HFFc6 (cell line): ENCODE measurements at places on chromosomes 2 and 18.

DNA sequence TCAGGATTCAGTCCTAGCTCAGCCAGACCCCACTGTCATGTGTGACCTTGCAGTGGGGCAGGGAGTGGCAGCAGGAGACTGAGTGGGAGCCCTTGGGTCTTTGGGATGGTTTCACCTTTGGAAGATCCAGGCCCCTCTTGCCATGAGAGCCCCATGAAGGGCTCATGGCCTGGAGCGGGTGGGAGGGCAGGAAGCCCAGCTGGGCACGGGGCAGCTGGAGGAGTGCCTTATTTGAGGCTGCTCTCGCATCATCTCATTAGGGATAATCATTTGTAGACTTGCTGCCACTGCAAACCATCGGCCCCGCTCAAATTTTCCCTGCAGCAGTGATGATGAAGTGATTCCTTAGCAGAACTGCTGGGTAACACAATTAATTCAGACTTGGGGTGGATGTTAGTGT is 73.9 kb downstream of the TGOLN2 start:
- H3K4me3 ChIP-seq = no peak overlapping the region
- DNase-seq = no peak
- H3K36me3 ChIP-seq = no peaks in the 10 kb centered on the region

- H3K4me1 ChIP-seq = peaks cover 29% of the 10 kb centered on the region
- H3K27me3 ChIP-seq = peaks cover 10% of the 10 kb centered on the region
- H3K36me3 ChIP-seq = no peaks in the 10 kb centered on the region
- no peak overlapping the region for H3K27ac ChIP-seq
- H3K4me3 ChIP-seq = no peak overlapping the region
Measured at GRCh38 chr2:66582987-66583880, 148.3 kb downstream of the MEIS1 start.

DNA sequence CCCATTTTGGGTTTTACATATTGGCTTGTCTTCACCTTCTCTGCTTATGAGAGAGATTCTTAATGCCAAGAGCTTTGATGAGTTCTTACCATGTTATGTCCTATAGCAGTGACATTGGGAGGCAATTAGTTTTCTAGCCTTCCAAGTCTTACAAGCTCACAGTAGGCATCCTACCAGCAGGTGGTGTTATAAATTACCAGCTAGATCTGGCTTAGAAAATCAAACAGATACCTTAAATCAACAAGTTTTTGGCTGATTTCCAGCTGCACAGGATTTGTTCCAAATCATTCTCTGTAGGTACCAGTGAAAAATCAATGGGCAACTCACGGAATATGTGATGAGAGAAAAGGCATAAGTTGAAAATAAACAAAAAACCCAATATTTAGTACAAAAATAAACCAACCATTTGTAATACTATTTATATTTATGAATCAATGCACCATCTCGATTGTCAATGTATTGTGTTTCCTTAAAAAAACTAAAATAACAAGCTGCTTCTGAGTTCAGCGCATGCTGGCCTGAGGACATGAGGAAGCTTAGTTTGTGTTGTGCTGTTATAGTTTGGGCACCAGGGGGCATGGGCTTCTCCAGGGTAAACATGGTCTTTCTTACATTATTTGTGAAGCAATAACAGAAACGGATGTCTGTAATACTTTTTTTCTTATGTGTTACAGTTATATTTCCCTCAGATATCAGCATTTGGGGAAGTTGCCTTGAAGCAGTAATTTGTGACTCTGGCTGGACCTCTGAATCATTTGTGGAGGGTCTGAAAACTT is 34.1 kb upstream of the NXPH2 start:
- no peaks in the 10 kb centered on the region for H3K36me3 ChIP-seq
- H3K27ac ChIP-seq = no peak overlapping the region
- 0 out of 2 replicates have a peak, but pooled peaks cover 2% of the 10 kb centered on the region for H3K27me3 ChIP-seq

- H3K27me3 ChIP-seq = no peaks in the 10 kb centered on the region; the same call in 1 of the 2 replicates
- no peaks in the 10 kb centered on the region for H3K4me1 ChIP-seq
- H3K36me3 ChIP-seq = no peaks in the 10 kb centered on the region
- H3K4me3 ChIP-seq = no peak overlapping the region
- no peak for DNase-seq
- H3K27ac ChIP-seq = no peak overlapping the region
Measured at GRCh38 chr2:83394134-83394904, 1064.8 kb downstream of the SUCLG1 start.

- no peak overlapping the region for H3K4me3 ChIP-seq
- H3K27me3 ChIP-seq = no peaks in the 10 kb centered on the region
- H3K27ac ChIP-seq = no peak overlapping the region
- H3K4me1 ChIP-seq = no peaks in the 10 kb centered on the region
Measured at GRCh38 chr2:15076668-15077067, 444.2 kb downstream of the LRATD1 start.

DNA sequence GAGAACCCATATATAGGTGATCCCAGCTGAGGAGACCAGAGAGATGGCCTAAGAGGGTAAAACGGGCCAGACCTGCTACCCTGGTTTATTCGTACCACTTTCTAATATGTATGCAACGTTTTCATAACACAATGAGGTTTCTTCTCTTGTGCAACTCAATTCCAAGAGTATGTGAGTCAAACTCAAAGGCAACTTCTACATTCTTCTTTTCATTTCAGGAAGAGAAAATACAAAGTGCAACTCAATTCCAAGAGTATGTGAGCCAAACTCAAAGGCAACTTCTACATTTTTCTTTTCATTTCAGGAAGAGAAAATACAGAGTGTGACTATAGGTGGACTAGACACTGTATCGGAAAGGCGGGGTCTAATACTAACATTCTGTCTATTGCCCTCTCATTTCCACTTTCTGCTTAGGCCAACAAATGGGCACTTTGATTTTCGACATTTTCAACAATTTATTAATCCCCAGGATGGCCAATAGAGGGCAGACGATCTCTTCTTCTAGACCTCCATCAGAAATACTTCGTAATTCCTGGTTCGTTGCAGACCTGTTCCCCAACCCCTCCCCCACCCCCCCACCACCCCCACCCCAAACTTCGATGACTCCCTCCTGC is 3.7 kb upstream of the CRIM1 start:
- H3K27ac ChIP-seq = peak overlapping the region; percentile 5; the same call in 1 of the 2 replicates
- peaks cover 2% of the 10 kb centered on the region for H3K27me3 ChIP-seq
- peaks cover 54% of the 10 kb centered on the region for H3K4me1 ChIP-seq
- H3K4me3 ChIP-seq = no peak overlapping the region

DNA sequence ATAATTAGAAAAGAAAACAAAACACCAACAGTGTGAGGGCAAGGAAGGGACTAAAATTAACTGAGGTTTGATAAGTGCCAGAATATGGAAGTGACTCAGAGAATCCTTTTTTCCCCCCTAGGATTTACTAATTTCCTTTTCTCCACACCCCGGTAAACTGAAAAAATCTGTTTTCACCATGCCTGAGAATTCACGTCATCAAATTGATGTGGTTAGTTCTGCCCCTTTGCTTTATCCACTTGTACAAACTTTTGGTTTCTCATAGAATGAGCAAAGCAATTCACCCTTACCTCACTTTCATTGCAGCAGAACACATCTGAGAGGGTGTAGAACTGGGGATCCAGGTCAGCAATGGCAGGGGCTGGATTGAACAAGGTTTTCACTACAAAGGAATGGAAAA is 57.8 kb downstream of the RBKS start:
- peaks cover 40% of the 10 kb centered on the region for H3K4me1 ChIP-seq
- peak overlapping the region; percentile 43 for H3K27ac ChIP-seq
- peaks cover 16% of the 10 kb centered on the region for H3K36me3 ChIP-seq
- DNase-seq = peak; percentile 45

DNA sequence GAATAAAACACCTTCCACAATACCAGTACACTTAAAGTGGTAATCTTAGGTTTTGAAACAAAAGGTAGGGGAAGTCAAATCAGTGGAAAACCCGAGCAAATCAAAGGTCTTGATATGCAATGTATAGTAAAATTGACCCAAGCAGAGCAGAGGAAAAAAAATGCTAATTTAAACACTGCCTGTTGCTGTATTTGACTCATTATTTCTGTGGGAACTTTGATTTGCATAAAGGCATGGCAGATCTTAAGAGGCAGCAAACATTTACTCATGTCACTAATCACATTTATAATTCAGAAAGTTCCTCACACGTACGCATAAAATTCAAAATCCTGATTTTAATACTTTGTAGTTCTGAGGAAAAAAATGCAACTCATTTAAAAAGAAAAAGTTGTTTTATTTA is 64.4 kb downstream of the IKZF2 start:
- no peaks in the 10 kb centered on the region; the same call in 1 of the 2 replicates for H3K27me3 ChIP-seq
- peaks cover 47% of the 10 kb centered on the region for H3K4me1 ChIP-seq
- peaks cover 5% of the 10 kb centered on the region; the same call in 1 of the 2 replicates for H3K36me3 ChIP-seq
- no peak overlapping the region for H3K4me3 ChIP-seq
- no peak overlapping the region for H3K27ac ChIP-seq

GRCh38 chr2:38654528-38655381 is 11.2 kb upstream of the GALM start:
- no peaks in the 10 kb centered on the region for H3K4me1 ChIP-seq
- H3K27ac ChIP-seq = no peak overlapping the region
- H3K4me3 ChIP-seq = no peak overlapping the region
- DNase-seq = no peak
- no peaks in the 10 kb centered on the region for H3K36me3 ChIP-seq

DNA sequence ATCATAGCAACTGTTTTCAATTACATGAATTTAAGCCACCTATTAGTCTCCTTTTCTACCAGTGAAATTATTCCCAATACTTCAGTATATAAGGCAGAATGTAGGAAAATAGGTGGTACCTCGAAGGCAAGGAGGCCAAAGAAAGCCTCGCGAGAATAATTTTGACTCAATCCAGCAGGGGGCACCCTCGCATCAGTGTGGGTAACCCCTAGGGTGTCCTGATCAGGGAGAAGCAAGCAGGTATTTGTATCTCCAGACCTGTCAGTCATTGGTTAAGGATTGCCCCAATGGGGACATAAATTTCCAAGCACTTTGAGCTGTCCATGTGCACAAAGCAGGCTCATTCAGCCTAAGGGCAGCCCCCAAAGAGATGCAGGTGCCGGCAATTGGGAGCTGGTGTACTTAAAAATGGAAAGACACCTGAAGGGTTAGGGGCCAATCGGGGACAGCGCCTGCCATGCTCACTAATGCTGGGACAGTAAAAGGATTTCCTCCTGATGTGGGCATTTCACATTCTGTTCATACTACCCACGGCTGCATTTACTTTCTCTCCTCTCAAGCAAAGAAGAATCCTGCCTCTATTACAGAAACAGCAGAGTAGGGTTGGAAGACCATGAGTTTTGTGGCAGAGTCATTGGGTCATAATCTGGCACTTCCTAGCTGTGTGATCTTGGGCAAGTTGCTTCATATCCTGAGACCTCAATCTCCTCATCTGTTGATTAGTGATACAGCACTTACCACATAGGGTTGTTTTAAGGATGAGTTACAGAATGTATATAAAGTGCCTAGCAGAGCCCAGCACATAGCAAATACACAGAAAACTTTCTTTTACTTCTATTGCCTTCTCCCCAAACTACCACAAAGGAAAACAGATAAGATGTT is 136.1 kb downstream of the ICOS start:
- H3K4me3 ChIP-seq = no peak overlapping the region
- H3K36me3 ChIP-seq = no peaks in the 10 kb centered on the region
- no peak for DNase-seq
- peaks cover 5% of the 10 kb centered on the region; the same call in 1 of the 2 replicates for H3K27me3 ChIP-seq
- no peaks in the 10 kb centered on the region for H3K4me1 ChIP-seq
- H3K27ac ChIP-seq = no peak overlapping the region

- H3K4me3 ChIP-seq = no peak within 1 kb of the TSS
- H3K27me3 ChIP-seq = no peaks in the 10 kb centered on the region; the same call in 1 of the 2 replicates
- H3K36me3 ChIP-seq = no peaks in the 10 kb centered on the region
- H3K4me1 ChIP-seq = no peaks in the 10 kb centered on the region
- no peak for DNase-seq
Measured at GRCh38 chr2:143128681-143129580, at the start of gene ARHGAP15. TSS of gene ARHGAP15 (plus strand) at chr2:143129419.

DNA sequence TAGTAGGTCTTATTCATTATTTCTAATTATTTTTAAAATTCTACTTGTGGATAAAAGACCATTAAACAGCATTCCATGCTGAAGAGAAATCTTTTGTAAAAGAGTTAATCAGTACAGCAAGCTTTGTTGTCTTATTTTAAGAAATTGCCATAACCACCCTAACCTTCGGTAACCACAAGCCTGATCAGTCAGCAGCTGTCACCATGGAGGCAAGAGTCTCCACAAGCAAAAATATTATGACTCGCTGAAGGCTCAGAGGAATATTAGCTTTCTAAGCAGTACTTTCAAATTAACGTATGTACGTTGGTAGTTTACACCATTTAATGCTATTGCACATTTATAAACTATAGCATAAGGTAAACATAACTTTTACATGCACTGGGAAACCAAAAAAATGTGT is 650.5 kb upstream of the LINC00305 start:
- DNase-seq = no peak
- H3K4me1 ChIP-seq = no peaks in the 10 kb centered on the region
- H3K27me3 ChIP-seq = no peaks in the 10 kb centered on the region
- no peaks in the 10 kb centered on the region for H3K36me3 ChIP-seq

DNA sequence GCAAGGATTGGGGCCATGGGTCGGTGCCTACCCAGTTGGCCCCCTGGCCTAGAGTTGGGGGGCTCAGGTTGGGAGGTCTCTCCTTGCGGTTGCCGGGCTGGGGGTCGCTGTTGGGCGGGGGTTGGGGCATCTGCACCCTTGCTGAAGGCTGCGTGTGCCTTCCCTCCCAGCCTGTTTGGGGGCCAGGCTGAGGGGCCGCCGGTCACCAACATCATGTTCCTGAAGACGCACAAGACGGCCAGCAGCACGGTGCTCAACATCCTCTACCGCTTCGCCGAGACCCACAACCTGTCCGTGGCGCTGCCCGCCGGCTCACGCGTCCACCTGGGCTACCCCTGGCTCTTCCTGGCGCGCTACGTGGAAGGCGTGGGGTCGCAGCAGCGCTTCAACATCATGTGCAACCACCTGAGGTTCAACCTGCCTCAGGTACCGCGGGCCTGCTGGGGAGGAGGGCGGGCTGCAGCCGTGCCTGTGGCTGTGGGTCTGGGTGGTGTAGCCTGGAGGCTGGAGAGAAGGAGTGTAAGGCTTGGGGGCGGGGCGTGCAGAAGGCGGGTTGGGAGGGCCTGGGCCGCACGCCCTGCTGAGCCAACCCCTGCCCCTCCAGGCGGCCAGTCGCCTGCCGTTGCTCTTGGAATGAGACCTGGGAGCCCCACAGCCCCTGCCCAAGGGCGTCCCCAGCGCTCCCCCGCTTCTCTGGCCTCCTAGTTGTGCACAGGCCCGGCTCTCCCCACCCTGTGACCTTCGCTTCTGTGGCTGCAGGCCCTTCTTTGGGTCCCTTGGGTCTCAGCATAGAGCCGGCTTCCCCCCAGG is 7.2 kb upstream of the NEU4 start:
- H3K27me3 ChIP-seq = peaks cover 14% of the 10 kb centered on the region
- no peaks in the 10 kb centered on the region for H3K4me1 ChIP-seq
- DNase-seq = no peak
- H3K4me3 ChIP-seq = no peak overlapping the region
- no peaks in the 10 kb centered on the region for H3K36me3 ChIP-seq
- H3K27ac ChIP-seq = no peak overlapping the region

DNA sequence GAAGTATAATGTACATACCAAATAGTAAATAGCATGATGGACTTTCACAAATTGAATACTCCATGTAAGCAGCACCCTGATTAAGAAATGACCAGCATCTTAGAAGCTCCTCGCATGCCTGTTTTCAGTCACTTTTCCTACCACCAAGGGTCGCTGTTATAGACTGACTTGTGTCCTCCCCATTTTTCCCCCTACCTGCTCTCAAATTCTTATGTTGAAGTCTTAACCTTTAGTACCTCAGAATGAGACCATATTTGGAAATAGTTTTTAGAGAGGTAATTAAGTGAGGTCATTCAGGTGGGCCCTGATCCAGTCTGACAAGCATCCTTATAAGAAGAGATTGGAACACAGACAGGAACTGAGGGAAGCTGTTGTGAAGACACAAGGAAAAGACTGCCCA is 125.9 kb downstream of the LYPD6 start:
- peaks cover 46% of the 10 kb centered on the region for H3K36me3 ChIP-seq
- no peak overlapping the region for H3K27ac ChIP-seq
- H3K27me3 ChIP-seq = no peaks in the 10 kb centered on the region; the same call in 1 of the 2 replicates
- no peak overlapping the region; the same call in 1 of the 2 replicates for H3K4me3 ChIP-seq
